NCI-H1048 (cell line): ENCODE measurements at places on chromosomes 12 and 14.

DNA sequence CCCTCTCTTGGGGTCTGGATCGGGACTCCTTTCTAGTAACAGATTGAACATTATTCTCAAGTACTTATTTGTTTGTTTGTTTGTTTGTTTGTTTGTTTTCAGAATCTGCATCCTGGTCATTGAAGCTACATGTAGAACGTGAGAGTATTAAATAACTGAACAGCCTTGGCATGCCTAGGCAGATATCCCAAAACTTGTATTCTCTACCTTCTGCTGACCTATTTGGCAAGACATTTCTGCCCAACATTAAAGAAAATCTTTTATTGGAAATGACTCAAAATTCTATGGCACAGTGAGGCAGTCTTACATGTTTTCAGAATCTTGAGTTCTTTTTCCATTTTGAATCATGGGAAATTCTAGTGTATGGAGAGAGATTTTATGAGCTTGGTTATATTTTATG is 165.1 kb upstream of the CNOT2 start:
- DNase-seq: no peak

GRCh38 chr14:62064751-62065323 is 302.6 kb downstream of the SNAPC1 start:
- no peak for DNase-seq

DNA sequence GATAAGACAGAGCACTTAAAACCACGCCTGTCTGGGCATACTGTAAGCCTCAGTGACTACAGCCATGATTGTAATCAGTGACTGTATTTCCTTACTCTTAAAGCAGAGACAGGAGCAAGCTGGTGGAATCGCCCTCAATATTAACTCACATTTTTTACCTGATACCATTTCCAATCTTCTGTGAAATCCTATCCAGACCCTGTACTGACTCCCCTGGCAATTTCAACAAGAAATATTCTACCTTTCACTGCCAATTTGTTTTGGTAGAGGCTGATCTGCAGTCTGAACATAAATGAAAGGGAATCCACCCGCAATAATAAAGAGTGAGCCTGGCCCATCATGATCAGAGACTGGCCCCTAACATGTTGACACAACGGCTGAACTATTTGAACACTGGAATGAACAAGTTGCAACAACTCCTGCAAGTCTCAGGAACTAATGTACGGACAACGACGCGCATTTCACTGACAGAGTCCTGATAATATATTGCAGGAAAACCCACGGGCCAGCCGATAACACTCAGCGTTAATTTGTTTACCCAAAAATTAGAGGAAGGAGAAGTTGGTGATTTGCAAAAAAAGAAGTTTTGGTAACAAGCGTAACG is 195.5 kb upstream of the BTG1 start:
- DNase-seq: no peak

DNA sequence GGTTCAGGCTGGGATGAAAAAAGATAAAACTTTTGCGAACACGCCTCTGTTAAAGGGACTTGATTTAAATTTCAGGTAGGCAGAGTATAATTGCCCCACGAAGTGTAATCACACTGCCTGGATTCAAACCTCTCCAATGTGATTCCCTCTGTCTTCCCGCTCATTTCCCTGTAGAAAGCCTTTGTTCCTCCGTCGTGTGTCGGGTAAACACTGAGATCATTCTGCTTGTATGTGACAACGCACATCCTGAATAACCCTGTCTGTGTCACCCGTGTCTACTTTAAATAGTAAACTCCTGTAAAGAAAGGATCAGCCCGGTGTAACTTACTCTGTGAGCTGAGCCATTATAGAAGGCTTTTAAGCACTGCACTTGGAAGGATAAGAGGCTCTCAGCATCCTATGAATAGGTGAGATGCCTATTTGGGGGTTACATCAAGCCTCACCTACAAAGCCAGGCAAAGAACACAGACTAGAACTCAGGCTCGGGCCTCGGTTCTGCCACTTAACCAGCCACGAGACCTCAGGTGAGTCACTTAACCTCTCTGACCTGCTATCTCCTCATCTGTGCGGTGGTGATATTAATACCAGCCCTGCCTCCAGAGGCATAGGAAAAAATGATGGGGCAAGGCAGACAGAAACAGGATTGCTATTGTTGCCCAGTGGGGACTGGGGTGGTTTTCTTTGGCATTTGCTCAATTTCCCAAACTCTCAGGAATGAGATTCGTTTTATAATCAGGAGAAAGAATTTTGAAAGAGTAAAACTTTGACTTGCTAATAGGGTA is 74.2 kb downstream of the RBM19 start:
- DNase-seq: no peak
